Coronary artery (tissue), 2 donors: ENCODE measurements at places on chromosomes 4 and X.

- no peak for DNase-seq
These were observed 25.9 kb upstream of the FAM241A start for GRCh38 chr4:112119353-112119783.

- DNase-seq, result no peak
These were observed 15.8 kb downstream of the TBC1D14 start for GRCh38 chr4:6925357-6925836.

DNA sequence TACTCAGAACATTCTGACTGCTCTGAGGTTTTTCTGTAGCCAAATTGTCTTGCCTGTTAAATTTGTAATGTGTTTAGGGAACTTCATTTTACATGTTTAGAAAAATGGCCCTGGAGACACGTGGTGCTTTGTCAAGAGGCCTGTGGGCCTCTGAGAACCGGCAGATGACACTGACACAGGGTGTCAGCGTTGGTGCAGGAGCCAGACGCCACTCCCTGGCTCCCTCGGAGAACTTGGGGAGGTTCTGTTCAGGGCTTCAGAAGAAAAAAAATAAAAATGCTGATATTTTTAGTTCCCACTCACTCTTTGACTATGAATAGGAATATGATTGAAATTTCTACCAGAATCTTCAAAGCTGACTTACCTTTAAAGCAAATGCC, 190.9 kb upstream of the GATB start:
- DNase-seq, result no peak

DNA sequence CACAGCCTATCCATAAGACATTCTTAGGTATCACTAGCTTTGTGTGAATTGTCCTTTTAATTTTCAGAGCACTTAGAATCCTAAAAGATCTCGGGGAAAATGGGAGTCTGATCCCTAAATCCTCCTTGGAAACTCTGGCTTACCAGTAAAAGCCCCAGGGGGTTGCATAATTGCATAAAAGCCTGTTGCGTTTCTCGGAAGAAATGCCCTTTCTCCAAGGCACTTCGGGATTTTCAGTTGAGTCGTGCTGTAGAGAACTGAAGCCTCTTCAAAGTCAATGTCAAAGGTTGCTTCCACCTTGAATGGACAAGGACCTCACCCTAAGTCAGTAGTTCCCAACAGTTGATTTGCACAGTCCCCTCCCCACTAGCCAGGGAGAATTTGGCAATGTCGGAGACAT, 20.8 kb downstream of the FAM184B start:
- no peak for DNase-seq

DNA sequence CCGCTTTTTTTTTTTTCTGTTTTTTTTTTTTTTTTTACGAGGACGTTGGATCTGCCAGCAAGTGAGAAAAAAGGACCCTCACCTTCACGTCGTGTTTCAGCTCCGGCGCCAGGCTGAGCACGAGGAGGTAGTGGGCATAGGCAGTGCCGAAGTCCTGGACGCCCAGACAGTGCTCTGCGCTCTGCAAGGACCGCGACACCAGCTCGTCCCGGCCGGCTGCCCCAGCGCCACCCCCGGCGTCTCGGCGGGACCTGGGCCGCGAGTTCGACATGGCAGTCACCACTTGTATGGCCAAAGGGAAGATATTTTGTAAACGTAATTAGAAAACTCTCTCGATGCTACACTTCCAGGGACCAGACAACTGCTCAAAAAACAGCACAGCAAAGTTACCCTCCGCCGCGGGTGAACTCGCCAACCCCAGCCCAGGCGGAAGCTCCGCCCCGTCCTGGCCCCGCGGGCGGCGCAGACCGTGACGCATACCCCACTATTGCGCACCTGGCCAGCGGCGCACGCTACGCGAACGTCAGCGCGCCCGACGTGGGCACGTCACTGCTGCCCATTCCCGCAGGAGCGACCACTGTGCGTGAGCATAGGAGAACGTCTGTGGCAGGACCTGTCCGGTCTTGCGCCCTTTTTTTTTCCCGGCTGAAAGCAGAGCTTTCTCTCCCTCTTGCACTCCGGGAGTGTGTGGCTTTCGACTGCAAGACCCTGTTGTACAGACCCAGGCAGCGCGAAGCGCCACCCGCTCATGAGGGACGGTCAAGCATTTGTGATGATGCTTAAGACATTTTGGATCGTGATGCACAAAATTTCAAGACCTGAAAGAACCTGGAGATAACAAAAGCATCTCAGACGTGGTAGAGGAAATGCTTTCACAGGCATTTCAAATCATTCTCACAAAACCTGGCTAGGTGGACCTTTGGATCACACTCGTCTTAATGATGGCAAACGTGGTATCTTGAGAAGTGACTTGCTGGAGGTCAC, at the start of gene PRMT9:
PRMT9 (minus strand) TSS at position 447 of the 984 bp plus-strand sequence; CDS start at position 271, 176 bp downstream.
- peak; percentile 95 for DNase-seq

DNA sequence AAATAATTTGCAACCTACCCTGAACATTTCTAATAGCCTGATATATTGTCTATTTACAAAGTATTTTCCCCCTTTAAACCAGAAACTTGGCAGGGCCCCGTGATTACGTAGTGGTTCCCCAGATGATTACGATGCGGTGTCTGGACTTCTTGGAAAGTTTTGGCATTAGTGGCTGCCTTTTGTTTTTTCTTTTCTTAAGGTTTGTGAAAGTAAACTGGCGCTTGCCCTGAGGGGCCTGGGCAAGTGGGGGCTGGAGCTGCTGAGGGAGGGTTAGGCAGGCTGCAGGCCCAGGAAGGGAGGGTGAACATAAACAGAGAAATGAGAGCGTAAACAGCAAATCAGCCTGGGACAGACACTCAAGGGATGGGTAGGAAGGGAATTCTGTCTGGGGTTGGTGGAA, 123.6 kb upstream of the MSX1 start:
- no peak for DNase-seq

DNA sequence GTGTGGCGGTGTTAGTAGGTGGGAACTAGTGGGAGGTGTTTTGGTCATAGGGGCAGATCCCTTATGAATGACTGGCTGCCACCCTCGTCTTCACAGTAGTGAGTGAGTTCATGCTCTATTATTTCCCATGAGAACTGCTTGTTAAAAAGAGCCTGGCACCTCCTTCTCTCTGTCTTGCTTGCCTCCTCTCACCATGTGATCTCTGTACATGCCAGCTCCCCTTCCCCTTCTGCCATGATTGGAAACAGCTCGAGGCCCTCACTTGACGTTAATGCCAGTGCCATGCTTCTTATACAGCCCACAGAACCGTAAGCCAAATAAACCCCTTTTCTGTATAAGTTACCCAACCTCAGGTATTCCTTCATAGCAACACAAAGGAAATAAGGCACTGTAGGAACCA, 21.7 kb downstream of the PNMA6F start:
- DNase-seq, result no peak

- peak; percentile 98 for DNase-seq
These were observed 174.2 kb upstream of the JADE1 start for GRCh38 chr4:128635141-128635954.

- no peak for DNase-seq
These were observed 56.1 kb downstream of the CCKAR start for GRCh38 chr4:26434030-26434639.

GRCh38 chr4:24472161-24472510, 112.2 kb downstream of the DHX15 start:
- DNase-seq, result no peak

DNA sequence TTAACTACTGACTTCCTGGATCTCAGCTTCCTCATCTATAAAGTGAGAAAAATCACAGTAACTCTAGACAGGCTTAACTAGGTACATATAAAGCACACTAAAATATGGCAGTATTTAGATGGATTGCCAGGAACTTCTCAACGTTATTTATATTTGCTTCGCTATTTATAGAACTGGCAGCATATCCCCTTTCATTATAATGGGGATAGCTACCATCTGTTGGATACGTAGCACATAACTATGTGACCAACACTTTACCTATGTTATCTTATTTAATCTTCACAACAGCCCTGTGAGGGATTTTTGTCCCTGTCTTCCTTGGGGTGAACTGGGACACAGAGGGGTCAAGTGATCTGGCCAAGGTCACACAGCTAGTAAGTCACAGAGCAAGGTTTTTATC, 64.6 kb downstream of the ENPEP start:
- DNase-seq, result no peak

DNA sequence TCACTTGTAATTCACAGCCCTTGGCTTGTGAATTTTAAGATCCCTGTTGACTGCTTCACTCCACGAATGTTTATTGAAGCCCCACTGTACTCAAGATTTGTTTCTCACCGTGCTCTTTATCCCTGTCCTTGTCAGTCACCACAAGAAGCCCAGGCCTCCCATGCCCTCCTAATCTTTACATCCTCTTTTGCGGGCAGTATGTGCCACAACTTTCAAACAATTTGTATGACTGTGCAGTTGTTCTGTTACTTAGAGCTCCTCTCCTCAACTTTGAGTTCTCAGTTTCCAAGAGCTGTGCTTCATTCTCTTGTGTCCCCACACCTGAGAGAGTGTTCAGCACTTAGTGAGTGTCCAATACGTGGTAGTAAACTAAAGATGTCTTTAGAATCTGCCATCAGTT, 467.7 kb downstream of the NKX6-1 start:
- DNase-seq, result no peak

DNA sequence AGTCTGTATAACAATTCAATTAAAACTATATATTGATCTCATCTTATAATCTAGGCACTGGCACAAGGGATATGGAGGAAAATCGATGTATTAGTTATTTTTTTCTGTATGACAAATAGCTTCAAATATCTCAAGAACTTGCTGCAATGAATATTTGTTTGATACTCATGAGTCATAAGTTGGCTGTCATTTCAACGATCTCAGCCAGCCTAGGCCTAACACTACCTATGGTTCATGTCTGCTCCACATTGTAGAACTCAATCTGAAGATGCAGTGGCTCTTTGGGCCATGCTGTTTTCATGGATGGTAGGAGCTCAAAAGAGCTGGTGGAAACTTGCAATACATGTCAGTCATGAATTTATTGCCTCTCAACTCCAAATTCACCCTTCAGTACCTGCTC, 44.7 kb downstream of the MAGEB17 start:
- no peak for DNase-seq

GRCh38 chr4:62709618-62710252, 1509.6 kb downstream of the ADGRL3 start:
- no peak for DNase-seq

- DNase-seq, result no peak
These were observed 42.5 kb upstream of the BBS12 start for GRCh38 chr4:122689972-122690371.

DNA sequence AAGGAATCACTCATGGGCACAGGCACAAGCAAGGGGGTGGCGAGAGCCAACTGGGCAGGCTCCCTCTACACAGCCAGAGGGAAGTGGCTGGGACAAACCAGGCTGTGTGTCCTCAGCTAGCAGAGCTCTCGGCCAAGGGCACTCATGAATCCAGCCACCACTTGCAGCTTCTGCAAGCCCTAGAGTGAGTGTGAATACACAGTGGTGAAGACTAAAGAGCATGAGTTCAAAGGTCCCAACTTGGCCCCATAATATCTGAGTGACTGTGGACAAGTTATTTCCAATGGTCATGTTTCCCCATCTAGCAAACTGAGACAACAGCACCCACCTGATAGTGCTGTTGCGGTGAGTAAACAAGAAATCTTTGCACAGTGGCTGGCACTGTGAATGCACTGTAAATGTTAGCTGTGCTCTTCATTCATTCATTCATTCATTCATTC, 51.7 kb downstream of the ADGRG2 start:
- DNase-seq, result no peak

GRCh38 chrX:17542123-17542522, 167.1 kb downstream of the NHS start:
- no peak for DNase-seq

- no peak for DNase-seq
These were observed 41.5 kb downstream of the SETD7 start for GRCh38 chr4:139514382-139515059.

DNA sequence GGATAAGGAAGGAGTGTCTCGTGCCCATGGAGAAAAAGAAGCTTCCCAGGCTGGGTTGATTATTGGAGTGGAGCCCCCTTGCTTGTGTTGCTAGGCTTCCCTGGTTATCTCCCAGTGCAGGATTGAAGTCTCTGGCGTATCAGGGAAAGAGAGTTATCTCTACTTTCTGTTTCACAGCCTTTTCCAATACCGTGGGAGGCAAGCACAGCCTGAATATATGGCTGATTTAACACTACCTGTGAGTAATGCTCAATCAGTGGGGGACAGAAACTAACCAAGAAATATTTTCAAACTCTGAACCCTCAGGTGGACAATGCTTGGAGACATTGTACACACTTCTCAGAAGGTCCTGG, 65.2 kb downstream of the SERPINA7 start:
- DNase-seq, result no peak

- no peak for DNase-seq
These were observed 194.9 kb downstream of the CBLL2 start for GRCh38 chrX:22467571-22467970.

DNA sequence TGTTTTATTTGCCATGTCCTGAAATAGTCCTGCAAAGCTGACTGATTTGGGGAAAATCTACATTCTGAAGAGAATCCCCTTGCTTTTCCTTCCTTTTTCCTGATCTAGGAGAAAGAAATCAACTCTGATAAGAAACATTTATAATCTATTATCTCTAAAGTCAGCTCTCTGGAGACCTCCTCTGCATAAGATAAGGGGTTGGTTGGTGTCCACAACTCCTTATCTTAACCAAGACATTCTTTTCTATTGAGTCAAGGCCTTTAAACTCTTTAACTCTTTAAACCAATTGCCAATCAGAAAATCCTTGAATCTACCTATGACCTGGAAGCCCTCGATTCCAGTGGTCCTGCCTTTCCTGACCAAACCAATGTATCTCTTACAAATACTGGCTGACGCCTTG, 373.6 kb upstream of the RASGEF1B start:
- no peak for DNase-seq

DNA sequence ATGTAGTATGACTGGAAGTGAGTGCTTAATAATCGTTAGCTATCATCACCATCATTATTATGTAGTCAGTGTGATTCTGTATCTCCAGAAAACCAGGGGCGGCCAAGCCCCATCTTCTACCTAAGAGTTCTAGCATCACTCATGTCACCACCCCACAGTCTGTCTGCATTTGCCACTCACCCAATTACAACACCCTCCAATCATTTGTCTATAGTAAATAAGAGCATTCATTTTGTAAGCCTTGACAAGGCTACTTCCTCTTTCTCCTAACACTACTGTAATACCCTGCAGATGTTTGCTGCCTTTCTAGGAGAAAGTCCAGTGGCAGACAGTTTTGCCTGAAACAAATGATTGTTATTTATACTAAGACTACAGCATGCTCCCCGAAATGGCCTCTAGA, 15.8 kb upstream of the IL21 start:
- no peak for DNase-seq

GRCh38 chr4:100555611-100556337, 38.0 kb upstream of the EMCN start:
- no peak for DNase-seq

GRCh38 chrX:41317477-41318208, 16.3 kb upstream of the DDX3X start:
- DNase-seq, result no peak

- no peak for DNase-seq
These were observed 78.2 kb downstream of the REELD1 start for GRCh38 chr4:146292508-146292907.

DNA sequence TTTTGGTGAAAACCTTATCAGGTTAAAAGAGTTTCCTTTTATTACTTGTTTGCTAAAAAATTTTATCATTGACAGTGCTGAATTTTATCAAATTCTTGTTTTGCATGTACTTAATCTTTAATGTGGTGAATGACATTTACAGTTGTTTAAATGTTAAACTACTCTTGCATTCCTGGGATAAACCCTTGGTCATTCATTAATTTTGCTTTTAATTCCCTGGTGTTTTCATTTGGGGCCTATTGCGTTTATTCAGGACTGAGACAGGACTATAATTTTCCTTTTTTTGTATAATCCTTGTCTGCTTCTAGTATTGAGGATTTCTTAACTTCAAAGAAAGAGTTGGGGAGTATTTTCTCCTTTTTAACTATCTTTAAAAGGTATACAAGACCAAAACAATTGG, 98.7 kb upstream of the TLL1 start:
- DNase-seq, result no peak
